ENCODE measurements at places on chromosomes 13 and 19. TPM values are rescaled to one million over a fixed set of nuclear protein-coding genes. Genes with fewer than 3 reads are reported as not detected.

- no peak for DNase-seq
- H3K27ac ChIP-seq, result no peak overlapping the region
- no peaks in the 10 kb centered on the region for H3K4me1 ChIP-seq
- H3K4me3 ChIP-seq, result no peak overlapping the region
- H3K36me3 ChIP-seq, result no peaks in the 10 kb centered on the region
These were observed 972.0 kb upstream of the PCDH20 start for GRCh38 chr13:62387647-62388046.

DNA sequence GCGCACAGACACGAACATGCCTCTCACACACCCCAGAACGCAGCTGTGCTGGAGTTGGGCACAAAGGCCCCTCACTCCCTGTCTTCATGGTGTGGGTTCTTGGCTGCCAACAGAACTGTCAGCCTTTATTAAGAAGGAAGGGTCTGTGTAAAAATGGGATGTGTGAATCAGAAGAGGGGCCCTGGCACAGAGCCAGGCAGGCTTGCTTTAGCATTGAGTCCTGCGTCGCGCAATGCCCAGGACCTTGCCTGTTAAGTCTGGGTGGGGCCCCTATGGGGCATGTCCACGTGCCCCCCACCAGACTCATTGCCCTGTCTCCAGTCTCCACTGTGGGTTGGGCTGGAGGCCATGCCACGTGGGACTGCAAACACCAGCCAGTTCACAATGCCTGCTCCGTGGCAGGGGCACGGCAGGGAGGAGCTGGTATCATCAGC is 84.8 kb downstream of the SLC7A1 start:
- no peak overlapping the region for H3K4me3 ChIP-seq
- peaks cover 71% of the 10 kb centered on the region for H3K36me3 ChIP-seq
- H3K4me1 ChIP-seq, result 0 out of 2 replicates have a peak, but pooled peaks cover 4% of the 10 kb centered on the region
- H3K27me3 ChIP-seq, result no peaks in the 10 kb centered on the region

DNA sequence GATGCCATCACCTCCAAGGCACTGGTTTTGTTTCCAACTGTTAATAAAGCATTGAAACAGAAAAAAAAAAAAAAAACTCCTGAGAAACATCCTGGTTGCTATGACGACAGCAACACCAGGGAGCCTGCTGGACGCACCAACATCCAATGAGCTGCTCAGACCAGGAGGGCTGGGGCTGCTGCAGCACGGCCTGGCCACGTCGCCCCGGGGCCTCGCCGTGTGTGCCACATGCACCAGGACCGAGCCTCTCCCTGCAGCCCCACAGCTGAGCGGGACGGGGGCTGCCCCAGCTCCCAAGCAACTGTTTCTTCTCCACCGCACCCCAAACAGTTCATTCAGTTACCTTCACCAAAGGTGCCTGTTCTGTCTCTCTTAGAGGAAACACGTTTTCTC is 54.5 kb downstream of the RASA3 start:
- no peaks in the 10 kb centered on the region for H3K27me3 ChIP-seq
- H3K4me3 ChIP-seq, result no peak overlapping the region
- peaks cover 15% of the 10 kb centered on the region for H3K4me1 ChIP-seq
- DNase-seq, result no peak
- H3K36me3 ChIP-seq, result 0 out of 2 replicates have a peak, but pooled peaks cover 7% of the 10 kb centered on the region

GRCh38 chr19:54262066-54262465 is 5.0 kb upstream of the LILRB5 start:
- no peaks in the 10 kb centered on the region for H3K4me1 ChIP-seq
- peak; percentile 26 for DNase-seq
- peaks cover 32% of the 10 kb centered on the region for H3K27me3 ChIP-seq
- H3K36me3 ChIP-seq, result no peaks in the 10 kb centered on the region

GRCh38 chr19:16366433-16367260 is 42.0 kb downstream of the KLF2 start:
- DNase-seq, result no peak
- no peak overlapping the region for H3K4me3 ChIP-seq
- H3K27me3 ChIP-seq, result no peaks in the 10 kb centered on the region

DNA sequence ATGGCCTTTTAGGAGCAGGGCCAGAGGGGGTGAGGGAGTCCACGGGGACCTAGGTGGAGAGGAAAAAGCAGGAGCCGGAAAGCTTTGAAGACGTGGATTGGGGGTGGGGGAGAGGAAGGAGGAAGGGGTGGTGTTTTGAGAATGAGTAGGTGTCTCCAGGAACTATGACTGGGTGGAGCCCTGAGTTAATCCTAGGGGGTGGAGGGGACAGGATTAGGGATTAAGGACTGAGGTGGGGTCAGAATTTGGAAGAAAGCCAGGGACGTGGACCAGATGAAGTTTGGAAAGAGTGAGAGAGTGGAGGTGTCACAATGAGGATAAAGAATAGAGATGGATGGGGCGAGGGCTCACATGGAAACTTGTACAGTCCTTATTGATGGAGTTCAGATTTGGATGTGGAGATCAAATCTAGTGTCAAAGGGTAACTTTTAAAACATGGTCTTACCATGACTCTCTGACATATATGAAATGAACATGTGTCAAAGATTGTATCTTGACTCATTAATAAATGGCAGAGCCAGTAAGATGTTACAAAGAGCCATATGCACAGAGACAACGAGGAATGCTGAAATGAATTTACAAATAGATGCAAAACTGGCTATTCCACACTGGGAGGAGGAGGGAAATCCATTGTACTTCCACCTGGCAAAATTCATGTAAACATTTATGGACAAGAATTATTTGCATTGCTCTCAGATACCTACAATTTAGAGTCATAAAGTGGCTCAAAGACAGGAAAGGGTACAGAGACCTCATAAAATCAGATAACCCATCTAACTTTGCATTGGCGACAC is 1.7 kb upstream of the KLK13 start:
- H3K4me3 ChIP-seq, result no peak overlapping the region
- H3K4me1 ChIP-seq, result no peaks in the 10 kb centered on the region
- DNase-seq, result no peak
- H3K36me3 ChIP-seq, result no peaks in the 10 kb centered on the region

DNA sequence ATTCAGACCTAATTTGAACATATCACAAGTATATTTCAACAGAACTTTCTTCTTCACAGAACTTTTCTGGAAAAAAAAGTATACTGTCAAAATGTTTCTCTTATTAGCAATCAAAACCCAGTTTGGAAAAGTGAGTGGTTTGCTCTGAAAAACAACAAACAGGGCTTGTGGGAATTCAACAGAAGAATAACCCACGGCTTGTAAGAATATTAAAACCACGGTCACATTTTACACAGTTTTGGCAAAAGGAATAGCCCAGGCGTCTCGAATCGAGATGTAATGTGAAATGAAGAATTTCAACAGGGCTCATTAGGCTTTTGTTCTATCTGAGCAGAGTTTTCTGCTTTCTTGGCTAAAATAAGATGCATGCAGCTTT is 70.7 kb downstream of the COL4A2 start:
- no peak overlapping the region for H3K4me3 ChIP-seq
- peaks cover 5% of the 10 kb centered on the region for H3K36me3 ChIP-seq
- DNase-seq, result no peak
- peaks cover 36% of the 10 kb centered on the region for H3K4me1 ChIP-seq

- H3K27ac ChIP-seq, result no peak overlapping the region
- no peak for DNase-seq
- H3K27me3 ChIP-seq, result no peaks in the 10 kb centered on the region
- H3K4me3 ChIP-seq, result no peak overlapping the region
- H3K36me3 ChIP-seq, result no peaks in the 10 kb centered on the region
These were observed 52.0 kb upstream of the GTF2F2 start for GRCh38 chr13:45068036-45069001.

DNA sequence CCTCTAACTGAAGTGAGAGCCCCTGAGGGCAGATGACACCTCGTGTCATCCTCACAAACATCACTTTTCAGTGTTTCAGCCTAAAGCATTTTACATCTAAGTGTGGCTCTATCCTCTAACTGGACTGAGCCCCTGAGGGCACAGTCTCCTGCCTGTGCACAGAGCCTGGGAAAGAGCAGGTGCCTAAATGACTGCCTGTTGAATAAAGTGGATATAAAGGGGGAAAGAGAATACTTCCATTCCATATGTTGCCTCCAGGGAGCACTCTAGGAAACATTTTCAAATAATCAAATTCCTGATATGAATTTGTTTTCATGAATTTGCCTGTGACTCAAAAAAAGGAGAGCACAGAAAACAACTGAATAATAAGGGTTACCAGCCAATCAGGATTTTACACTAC is 32.2 kb downstream of the CNMD start:
- no peak overlapping the region for H3K27ac ChIP-seq
- H3K27me3 ChIP-seq, result no peaks in the 10 kb centered on the region
- H3K4me1 ChIP-seq, result no peaks in the 10 kb centered on the region
- no peak overlapping the region for H3K4me3 ChIP-seq
- no peak for DNase-seq

GRCh38 chr13:114110091-114110829 is 22.2 kb downstream of the RASA3 start:
- H3K27me3 ChIP-seq, result no peaks in the 10 kb centered on the region
- DNase-seq, result no peak
- peaks cover 19% of the 10 kb centered on the region for H3K36me3 ChIP-seq
- H3K27ac ChIP-seq, result no peak overlapping the region
- peaks cover 31% of the 10 kb centered on the region for H3K4me1 ChIP-seq

GRCh38 chr19:44303976-44304568 is 753 bp downstream of the ZNF235 start:
- H3K27me3 ChIP-seq, result no peaks in the 10 kb centered on the region
- no peak for DNase-seq
- peak overlapping the region; percentile 36 for H3K27ac ChIP-seq
- peak overlapping the region; percentile 53 for H3K4me3 ChIP-seq

- no peak for DNase-seq
- no peaks in the 10 kb centered on the region for H3K4me1 ChIP-seq
- H3K27me3 ChIP-seq, result no peaks in the 10 kb centered on the region
- H3K27ac ChIP-seq, result no peak overlapping the region
- no peak overlapping the region for H3K4me3 ChIP-seq
These were observed 247.4 kb downstream of the OXGR1 start for GRCh38 chr13:96746886-96747285.

- no peak overlapping the region for H3K27ac ChIP-seq
- no peak overlapping the region for H3K4me3 ChIP-seq
- no peaks in the 10 kb centered on the region for H3K27me3 ChIP-seq
- no peaks in the 10 kb centered on the region for H3K4me1 ChIP-seq
- H3K36me3 ChIP-seq, result peaks cover 24% of the 10 kb centered on the region
These were observed 16.9 kb downstream of the TMEM150B start for GRCh38 chr19:55308281-55308680.

DNA sequence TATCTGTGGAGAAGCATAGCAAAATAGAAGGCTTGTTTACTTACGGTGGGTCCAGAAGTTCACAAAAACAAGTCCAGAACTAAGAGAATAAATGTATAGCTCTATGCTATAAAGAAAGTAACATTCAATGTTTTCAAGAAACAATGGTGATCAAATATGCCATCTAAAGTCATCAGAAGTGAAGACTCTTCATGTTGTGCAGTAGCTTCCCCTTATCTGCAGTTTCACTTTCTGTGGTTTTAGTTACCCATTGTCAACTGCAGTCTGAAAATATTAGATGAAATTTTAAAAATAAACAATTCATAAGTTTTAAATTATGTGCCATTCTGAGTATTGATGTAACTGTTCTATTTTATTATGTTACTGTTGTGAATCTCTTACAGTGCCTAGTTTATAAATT is 72.5 kb downstream of the EDNRB start:
- no peak overlapping the region for H3K4me3 ChIP-seq
- DNase-seq, result no peak
- H3K27me3 ChIP-seq, result no peaks in the 10 kb centered on the region
- H3K27ac ChIP-seq, result no peak overlapping the region
- no peaks in the 10 kb centered on the region for H3K36me3 ChIP-seq
- H3K4me1 ChIP-seq, result no peaks in the 10 kb centered on the region

- no peak overlapping the region for H3K27ac ChIP-seq
- no peaks in the 10 kb centered on the region for H3K36me3 ChIP-seq
- H3K4me1 ChIP-seq, result no peaks in the 10 kb centered on the region
- no peak for DNase-seq
These were observed 109.5 kb downstream of the DNAJC15 start for GRCh38 chr13:43132911-43133310.

DNA sequence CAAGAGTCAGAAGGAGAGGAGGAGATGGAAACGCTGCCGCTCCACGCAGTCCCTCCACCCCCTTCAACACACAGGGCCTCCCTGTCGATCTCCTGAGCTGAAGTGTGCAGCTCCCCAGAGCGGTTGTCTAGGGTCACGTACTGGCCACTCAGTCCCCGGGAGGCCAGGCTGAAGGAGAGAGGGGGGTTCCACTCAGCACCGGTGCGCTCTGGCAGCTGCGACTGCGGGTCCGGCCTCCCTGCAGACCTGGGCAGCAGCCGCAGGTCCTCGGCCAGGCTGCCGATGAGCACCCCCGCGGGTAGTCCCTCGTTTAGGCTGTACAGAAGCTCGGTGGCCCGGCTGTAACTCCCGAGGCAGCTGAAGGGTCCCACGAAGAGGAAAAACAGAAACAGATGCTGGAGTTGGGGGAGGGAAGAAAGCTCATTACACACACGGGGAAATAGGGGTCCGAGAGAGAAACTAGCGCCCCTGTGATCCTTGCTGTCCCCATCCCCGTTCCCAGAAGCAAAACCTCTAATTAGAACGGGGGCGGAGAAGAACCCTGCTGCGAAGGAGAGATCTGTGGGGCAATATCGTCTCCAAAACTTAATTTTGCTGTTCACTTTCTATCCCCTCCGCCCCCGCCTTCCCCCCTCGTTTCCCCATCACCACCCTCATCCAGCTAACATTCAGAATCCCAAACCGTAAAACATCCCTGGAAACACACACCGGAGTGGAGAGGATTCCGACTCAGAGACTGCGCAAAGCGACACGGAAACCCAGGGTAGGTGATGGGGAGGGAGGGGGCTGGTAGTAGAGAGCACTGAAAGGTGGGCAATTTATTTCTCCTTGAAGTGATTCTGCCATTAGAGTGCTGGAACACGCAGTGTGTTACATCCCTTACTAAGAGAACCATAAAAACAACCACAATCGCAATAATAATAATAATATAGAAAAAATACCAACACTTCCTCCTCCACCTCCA is 1.8 kb downstream of the PCDH20 start:
- no peak for DNase-seq
- no peaks in the 10 kb centered on the region for H3K36me3 ChIP-seq
- no peak overlapping the region for H3K4me3 ChIP-seq
- H3K27ac ChIP-seq, result no peak overlapping the region
- peaks cover 6% of the 10 kb centered on the region for H3K27me3 ChIP-seq

GRCh38 chr13:109869312-109870237 is 83.2 kb upstream of the IRS2 start:
- no peak overlapping the region for H3K27ac ChIP-seq
- peaks cover 65% of the 10 kb centered on the region for H3K27me3 ChIP-seq
- no peak for DNase-seq
- H3K4me3 ChIP-seq, result no peak overlapping the region
- no peaks in the 10 kb centered on the region for H3K36me3 ChIP-seq
- no peaks in the 10 kb centered on the region for H3K4me1 ChIP-seq

GRCh38 chr13:107807306-107808073 is 407.8 kb downstream of the LIG4 start:
- no peaks in the 10 kb centered on the region for H3K4me1 ChIP-seq
- no peak overlapping the region for H3K4me3 ChIP-seq
- H3K27me3 ChIP-seq, result no peaks in the 10 kb centered on the region
- H3K36me3 ChIP-seq, result no peaks in the 10 kb centered on the region
- DNase-seq, result no peak

GRCh38 chr19:13026462-13027370 is 31.4 kb downstream of the NFIX start:
- peaks cover 10% of the 10 kb centered on the region for H3K36me3 ChIP-seq
- no peak overlapping the region for H3K4me3 ChIP-seq
- H3K27me3 ChIP-seq, result no peaks in the 10 kb centered on the region
- H3K4me1 ChIP-seq, result peaks cover 47% of the 10 kb centered on the region
- peak; percentile 56 for DNase-seq

PDE4A gene
- 6.9 TPM for total RNA-seq

ATP4A gene
- not detected for total RNA-seq

FBN3 gene
- not detected for total RNA-seq

KLK12 gene
- total RNA-seq, result not detected

OR7C1 gene
- total RNA-seq, result not detected

NLRP4 gene
- total RNA-seq, result not detected

ERICH4 gene
- not detected for total RNA-seq

ZNF805 gene
- 16.9 TPM for total RNA-seq

KIR3DL1 gene
- not detected for total RNA-seq

SULT2B1 gene
- total RNA-seq, result 0.37 TPM
